Stimulated activated CD8-positive, alpha-beta memory T cell treated with anti-CD3 and anti-CD28 coated beads, Interleukin-7, amount 100 ng/mL, for 1 hour (primary cell): ENCODE measurements at places on chromosomes 5 and 9.

DNA sequence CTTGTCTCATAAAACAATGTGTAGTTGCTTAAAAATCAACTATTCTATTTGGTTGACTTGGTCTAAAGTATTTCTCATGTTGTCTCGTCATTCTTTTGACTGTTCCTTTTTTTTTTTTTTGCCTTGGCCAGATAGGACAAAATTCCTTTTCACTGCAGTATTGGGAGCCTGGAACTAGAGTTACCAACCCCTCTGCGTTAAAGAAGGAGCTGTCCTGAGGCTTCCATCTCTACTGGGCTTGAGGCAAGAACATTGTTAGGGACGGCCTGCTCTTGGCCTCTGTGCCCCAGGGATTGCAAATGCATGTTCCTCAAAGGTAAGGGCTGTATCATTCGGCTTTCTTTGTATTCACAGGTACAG lies 1.4 kb upstream of the NPR2 start:
- DNase-seq: no peak

DNA sequence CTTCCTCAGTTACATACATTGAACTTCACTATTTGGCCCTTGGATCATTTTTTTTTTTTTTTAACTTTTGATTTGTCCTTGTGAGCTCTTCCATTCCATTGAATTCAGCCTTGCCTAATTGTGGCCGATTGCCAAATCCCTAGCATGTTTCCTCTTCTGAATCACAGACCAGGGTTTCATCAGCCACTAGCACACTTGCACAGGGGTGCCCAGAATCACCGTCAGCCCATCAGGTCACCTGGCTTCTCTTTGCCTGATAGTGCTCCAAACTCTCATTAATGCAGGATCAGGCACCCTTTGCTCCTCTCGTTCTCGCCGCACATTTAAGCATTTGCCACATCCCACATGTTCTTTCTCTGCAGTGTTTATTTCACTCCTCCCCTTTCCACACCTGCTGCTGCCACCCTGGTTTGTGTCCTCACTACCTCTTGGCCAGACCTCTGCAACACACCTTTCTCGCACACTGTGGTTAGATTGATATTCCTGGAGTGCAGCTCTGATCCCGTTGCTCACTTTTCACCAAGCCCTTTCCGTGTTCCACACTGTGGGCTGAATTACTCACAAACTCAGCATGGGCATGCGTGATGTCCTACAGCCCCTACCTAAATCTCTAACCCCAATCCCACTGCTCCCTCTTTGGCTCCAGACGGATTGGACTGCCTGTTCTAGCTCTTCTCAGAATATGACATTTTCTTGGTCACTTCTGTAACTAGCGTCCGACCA lies 9.8 kb downstream of the PIK3R1 start:
- DNase-seq: no peak

- DNase-seq: no peak
Measured at GRCh38 chr5:91243852-91244251, 139.3 kb downstream of the ARRDC3 start.

- DNase-seq: no peak
Measured at GRCh38 chr9:98940276-98940675, 3.4 kb upstream of the COL15A1 start.

GRCh38 chr9:134598884-134599245 lies 42.7 kb upstream of the COL5A1 start:
- no peak for DNase-seq

- no peak for DNase-seq
Measured at GRCh38 chr9:98590101-98590500, 118.6 kb downstream of the GABBR2 start.

GRCh38 chr5:115532517-115532916 lies 12.1 kb downstream of the FEM1C start:
- DNase-seq: no peak

DNA sequence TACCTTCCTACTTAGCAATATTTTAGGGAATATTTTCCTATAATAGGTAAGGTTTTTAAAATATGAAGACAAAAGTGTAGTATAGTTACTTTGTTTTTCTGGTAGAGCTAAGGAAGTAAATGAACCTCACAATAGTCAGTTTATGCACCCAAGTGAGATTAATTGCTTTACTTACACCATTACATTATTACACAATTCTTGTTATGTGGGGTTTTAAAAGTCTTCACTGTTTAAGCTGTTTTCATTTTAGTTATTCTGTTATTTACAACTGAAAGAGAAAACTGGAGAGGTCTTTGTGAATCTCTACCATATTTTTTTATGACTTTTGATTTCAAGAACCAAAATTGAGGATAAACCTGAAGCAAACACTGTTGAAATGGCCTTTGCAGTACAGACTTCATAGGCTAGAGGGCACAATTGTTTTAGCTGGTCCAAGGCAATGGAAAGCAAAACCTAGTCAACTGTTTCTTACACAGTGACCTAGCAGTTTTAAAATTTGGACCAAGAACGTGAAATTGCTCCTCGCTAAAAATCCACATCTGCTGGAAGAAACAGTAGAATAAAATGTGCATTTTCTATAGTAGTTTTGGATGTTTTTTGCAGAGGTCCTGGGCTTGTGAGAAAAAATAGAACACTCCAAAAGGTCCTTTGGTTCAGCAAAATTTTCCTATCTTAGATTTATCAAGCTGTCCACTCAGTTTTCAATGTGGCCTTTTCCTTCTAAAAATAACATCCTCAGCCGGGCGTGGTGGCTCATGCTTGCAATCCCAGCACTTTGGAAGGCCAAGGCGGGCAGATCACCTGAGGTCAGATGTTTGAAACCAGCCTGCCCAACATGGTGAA lies 66.4 kb upstream of the FER start:
- no peak for DNase-seq

GRCh38 chr5:157554179-157555036 lies 21.2 kb downstream of the ADAM19 start:
- no peak for DNase-seq

- no peak for DNase-seq
Measured at GRCh38 chr5:150066901-150067396, 19.4 kb downstream of the CSF1R start.

DNA sequence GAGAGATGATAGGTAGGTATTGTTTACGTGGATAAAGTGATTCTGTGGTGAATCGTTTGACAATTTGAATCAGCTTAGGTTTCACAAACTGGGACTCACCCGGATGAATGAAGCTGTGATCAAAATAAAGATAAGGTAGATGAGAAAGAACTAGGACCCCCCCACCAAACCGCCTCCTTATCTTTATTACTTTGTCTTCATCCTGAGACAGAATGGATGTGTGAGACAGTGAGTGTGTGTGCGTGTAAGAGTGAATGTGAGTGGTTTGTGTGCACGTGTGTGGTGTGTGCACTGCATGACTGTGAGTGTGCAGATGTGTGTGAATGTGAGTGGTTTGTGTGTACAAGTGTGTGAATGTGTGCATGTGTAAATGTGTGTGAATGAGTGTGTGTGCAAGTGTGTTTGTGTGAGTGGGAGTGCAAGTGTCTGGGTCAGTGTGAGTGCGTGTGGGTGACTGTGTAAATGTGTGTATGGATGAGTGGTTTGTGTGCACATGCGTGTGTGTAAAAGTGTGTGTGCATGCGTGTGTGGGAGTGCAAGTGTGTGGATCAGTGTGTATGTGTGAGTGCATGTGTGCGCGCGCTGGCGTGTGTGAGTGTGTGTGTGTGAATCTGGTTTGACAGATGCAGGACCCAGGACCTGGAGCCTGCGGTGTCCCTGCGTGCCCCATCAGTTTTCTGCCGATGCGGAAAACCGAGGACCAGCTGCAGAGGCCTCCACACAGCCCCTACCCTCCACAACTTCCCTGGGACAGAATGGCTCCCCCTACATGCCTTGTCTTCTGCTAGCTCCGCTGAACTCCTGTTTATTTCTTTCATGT lies 11.4 kb upstream of the ENG start:
- no peak for DNase-seq

DNA sequence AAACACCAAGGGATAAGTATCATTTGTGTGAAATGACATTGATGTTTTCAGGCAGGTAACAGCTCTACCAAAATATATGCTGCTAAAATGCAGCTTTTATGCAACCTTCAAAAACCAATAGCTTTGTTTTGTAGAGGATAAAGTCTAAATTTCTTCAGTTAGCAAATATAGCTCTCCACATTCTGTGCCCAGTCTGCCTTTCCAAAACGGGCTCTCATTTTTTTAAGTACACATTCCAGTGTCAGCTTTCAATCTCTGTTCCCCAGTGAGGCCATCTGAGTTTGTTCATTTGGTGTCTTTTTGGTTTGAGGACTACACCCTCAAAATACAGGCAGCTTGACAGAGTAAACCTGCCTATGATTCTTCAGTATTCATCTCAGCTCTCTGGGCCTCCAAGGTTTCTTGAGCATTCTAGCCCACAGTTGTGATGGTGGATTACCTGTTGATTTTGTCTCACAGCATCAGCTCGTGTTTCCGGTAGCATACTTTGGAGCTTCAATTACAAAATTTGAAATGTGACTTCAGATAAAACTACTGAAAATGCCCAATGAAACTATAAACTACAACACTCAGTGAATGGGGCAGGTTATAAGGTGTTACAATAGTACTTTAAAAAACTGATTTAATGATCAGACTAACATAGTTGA lies 55.7 kb downstream of the NR3C1 start:
- DNase-seq: no peak

GRCh38 chr9:117134826-117135500 lies 279.9 kb downstream of the ASTN2 start:
- no peak for DNase-seq

GRCh38 chr5:5632678-5633077 lies 210.2 kb downstream of the ICE1 start:
- no peak for DNase-seq

DNA sequence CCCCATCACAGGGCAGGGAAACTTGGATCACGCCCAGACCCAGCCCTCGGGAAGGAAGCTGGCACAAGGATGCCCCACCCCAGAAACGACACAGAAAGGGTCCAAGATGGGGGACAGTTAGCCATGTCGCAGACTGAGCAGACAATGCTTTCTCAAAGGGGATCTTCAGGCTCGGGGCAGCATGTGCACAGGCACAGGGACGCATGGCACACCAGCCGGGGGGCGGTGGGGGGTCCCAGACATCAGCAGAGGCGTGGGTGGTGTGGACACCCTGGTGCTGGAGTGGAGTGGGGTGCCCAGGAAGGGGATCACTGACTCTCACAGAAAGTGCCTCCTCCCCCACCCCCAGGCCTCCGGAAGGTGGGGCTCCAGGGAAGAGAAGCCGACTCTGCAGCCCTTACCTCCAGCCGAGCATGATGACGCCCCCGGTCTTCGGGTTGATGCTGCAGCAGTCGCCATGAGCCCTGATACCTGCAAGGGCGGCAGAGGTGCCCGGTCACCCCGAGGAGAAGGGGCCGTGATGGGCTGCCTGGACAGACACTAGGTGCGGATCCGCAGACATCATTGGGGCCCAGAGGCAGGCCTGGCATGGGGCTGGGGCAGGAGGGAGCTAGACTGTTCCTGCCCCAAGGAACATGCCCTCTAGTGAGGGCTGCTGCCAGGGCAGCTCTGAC lies 44.5 kb upstream of the ZNF354A start:
- DNase-seq: no peak

GRCh38 chr9:3088219-3088618 lies 244.3 kb upstream of the PUM3 start:
- no peak for DNase-seq

DNA sequence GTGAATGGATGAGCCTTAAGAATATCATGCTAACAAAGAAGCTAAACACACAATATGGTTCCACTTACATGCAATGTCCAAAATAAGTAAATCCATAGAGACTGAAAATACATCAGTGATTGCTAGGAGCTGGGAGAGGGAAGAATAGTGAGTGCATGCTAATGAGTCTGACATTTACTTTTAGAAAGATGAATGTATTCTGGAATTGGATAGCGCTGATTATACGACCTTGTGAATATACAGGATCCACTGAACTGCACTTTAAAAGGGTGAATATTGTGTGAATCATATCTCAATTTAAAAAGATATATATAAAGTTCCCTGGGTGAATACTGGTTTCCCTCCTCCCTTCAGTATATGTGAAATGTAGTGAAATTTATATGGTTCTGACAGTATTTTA lies 46.2 kb downstream of the LOX start:
- no peak for DNase-seq

GRCh38 chr5:151067632-151068432 lies 13.0 kb downstream of the TNIP1 start:
- no peak for DNase-seq

- DNase-seq: no peak
Measured at GRCh38 chr5:171573021-171573420, 153.6 kb downstream of the FGF18 start.

DNA sequence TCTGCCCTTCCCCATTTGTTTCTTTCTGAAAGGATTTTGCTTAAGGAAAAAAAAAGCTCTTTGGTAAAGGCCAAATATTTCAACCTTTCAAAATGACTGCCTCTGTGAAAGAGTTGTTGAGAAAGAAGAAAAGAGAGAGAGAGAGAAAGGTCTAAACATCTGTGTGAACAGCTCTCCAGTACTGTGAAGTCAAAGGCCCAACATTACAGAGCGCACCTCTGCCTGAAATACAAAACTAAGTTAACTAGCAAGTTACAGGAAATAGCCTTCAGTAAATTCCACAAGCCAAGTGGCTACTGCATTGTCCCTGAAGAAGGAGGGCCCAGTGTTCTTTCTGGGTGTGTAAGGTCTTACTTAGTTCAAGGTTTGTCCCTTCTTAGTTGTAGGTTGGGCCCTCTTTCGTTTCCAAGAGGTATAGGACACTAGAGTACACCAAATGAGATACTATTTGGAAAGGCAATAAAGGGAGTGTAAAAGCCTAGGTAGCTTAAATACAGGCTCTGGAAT lies 104.4 kb downstream of the THBS4 start:
- DNase-seq: no peak

- DNase-seq: no peak
Measured at GRCh38 chr9:134182554-134183085, 18.3 kb upstream of the RNU6ATAC start.
